COR-L47 (cell line): ENCODE measurements at places on chromosomes 13 and 19.

DNA sequence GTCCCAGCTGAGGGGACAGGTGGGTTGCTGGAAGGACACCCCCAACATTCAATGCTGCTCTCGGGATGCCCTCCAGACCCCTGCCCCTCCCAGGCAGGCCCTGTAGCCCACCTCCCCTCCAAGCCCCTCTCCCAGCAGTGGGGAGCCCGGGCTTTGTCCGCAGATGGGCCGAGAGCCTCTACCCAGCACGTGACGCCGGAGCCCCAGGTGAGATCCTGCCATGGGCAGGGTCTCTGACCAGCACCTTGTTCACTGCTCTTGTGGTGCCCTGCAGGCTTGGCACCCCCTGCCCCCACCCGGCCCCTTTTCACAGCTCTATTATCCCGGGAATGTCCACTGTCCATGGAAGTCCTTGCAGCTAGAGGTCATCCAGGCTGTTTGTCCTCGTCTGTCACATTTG lies 76.5 kb downstream of the C1QTNF9 start:
- no peak for DNase-seq

DNA sequence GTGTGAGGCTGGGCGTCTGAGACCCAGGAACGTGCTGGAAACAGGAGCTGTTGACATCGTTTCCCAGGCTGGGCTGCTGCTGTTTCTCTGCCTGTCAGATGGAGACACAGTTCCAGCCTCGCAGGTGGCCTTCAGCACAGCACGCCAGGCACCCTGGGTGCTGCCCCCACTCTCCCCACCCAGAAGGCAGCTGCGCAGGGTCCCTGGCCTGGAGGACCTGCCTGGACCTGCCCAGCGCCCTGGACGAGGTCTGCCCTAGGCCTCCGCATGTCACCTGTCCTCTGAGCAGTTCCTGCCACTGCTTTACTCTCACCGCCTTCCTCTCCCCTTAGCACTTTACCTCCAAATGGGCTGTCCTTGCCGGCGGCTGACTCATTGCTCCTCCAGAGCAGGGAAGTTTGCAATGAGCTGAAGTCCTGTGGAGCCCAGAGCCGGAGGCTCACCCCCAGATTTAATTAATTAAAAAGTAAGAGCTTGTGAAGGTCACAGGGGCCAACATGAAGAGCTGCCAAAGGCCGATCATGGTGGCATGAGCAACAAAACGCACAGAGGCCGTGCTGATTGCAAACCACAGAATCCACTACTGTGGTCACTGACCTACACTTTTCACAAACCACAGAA lies 32.2 kb downstream of the C13orf46 start:
- no peak for DNase-seq

DNA sequence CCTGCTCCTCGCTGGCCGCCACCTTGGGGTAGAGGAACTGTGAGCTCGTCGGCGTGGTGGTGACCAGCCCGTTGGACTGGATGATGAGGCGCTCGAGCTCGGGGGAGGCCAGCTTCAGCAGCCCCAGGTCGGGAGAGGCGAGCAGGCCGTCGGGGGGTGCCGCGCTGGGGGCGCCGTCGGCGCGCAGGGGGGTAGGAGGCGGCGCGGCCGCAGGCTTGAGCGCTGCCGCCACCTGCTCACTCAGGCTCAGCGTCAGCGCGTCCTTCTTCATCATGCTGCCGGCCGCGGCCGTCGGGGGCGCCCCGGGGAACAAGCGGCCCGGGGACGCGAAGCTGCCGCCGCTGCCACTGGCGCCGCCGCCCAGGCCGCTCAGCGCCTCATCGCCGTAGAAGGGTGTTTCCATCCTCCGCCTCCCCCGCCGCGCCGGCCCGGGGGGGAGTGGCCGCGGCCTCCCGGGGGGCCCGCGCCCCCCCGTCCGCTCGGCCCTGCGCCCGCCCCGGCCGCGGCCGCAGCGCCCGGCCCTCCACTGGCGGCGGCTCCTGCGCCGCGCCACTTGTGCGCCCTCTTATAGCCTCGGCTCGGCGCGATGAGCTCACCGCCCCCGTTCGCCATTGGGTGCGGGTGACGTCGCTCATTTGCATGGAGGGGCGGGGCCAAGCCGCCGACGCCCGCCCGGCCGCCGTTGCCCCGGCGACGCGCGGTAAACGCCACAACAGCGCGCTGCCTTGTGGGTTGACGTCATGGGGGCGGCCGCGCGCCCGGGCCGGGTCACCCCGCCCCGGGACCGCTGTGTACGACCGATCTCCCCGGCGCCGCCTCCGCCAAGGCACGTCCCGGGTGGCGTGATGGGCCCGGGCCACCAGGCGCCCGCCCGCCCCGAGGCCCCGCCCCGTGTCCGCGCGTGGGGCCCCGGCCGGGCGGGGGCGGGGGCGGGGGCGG lies at the start of gene JUND:
TSS of gene JUND (minus strand) at position 541 of the 939 bp plus-strand sequence. CDS start at position 403, 138 bp downstream.
- DNase-seq = peak; percentile 96

DNA sequence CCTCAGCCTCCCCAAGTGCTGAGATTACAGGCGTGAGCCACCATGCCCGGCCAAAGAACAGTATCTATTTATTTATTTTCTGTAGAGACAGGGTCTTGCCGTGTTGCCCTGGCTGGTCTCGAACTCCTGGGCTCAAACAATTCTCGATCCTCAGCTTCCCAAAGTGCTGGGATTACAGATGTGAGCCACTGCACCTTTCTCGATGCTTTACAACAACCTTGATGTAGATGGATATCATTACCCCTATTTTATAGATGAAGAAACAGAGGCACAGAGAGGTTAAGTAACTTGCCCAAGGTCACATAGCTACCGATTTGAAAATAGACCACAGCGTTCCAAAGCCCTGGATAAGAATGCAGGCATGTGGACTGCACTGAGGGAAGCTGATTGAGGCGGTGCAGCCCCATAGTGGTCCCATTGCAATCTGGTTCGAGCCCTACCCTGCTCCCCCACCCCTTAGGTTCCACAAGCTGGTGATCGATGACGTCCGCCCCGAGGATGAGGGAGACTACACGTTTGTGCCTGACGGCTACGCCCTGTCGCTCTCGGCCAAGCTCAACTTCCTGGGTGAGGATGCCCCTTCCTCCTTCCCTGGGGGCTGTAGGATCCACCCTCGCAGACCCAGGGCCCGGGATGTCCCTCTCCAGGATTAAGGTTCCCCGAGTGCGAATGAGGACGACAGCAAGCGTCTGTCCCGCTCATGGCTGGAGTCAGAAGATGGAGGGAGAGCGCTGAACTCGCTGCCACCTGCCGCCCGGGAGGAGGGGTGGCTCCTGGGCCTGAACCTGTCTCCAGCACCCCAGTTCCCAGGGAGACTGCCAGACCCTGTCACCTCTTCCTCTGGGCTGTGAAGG lies 17.9 kb downstream of the MYBPC2 start:
- no peak for DNase-seq

GRCh38 chr19:49591731-49592485 lies 926 bp downstream of the PRR12 start:
- DNase-seq = peak; percentile 45

DNA sequence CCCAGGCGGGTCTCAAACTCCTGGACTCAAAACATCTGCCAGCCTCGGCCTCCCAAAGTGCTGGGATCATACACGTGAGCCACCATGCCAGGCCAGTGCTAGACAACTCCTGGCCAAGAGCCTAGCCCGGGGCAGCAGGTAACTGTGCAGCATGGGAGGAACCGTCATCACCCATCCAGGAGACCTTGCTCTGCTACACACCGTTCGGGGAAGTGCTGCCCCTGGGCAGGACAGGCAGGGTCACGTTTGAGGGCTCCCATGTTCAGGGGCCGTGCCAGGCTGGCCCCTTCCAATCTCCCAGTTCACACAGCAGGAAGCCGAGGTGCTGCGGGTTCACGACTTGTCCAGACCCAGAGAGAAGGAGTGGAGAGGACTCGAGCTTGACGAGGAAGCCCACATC lies 35.1 kb downstream of the NAXD start:
- no peak for DNase-seq

GRCh38 chr13:88031980-88032559 lies 360.9 kb downstream of the SLITRK5 start:
- no peak for DNase-seq

DNA sequence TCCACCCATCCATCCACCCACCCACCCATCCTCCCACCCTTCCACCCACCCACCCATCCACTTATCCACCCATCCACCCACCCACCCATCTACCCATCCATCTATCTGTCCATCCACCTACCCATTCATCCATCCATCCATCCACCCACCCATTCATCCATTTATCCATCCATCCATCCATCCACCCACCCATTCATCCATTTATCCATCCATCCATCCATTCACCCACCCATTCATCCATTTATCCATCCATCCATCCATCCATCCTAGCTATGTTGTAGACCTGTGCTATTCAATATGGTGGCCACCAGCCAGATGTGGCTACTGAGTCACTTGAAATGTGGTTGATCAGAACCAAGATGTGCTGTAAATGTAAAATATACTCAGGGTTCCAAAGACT lies 5.1 kb downstream of the CAMSAP3 start:
- DNase-seq = no peak

GRCh38 chr19:29256516-29256915 lies 43.6 kb upstream of the UQCRFS1 start:
- DNase-seq = no peak

- no peak for DNase-seq
Measured at GRCh38 chr19:29040292-29040691, 172.7 kb downstream of the UQCRFS1 start.

DNA sequence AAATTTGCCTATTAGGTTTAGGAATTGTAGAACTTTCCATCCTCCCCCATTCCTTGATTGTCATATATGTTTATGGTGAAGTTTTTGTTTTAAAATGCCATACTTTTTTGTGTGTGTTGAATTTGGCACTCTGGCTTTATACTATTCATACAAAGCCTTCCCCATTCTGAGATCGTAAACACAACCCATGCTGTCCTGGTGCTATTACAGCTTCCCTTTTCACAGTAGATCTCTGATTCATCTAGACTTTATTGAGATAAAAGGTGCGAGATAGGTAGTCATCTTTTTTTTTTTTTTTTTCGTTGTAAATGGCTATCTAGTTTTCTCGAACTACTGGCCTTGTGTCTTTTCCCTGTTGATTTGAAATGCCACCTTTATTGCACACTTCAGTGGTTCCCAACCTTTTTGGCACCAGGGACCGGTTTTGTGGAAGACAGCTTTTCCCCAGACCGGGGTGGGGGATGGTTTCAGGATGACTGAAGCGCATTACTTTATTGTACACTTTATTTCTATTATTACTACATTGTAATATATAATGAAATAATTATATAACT lies 94.6 kb downstream of the LRCH1 start:
- DNase-seq = no peak

GRCh38 chr19:8158411-8159074 lies 9.2 kb upstream of the FBN3 start:
- DNase-seq = peak; percentile 75

DNA sequence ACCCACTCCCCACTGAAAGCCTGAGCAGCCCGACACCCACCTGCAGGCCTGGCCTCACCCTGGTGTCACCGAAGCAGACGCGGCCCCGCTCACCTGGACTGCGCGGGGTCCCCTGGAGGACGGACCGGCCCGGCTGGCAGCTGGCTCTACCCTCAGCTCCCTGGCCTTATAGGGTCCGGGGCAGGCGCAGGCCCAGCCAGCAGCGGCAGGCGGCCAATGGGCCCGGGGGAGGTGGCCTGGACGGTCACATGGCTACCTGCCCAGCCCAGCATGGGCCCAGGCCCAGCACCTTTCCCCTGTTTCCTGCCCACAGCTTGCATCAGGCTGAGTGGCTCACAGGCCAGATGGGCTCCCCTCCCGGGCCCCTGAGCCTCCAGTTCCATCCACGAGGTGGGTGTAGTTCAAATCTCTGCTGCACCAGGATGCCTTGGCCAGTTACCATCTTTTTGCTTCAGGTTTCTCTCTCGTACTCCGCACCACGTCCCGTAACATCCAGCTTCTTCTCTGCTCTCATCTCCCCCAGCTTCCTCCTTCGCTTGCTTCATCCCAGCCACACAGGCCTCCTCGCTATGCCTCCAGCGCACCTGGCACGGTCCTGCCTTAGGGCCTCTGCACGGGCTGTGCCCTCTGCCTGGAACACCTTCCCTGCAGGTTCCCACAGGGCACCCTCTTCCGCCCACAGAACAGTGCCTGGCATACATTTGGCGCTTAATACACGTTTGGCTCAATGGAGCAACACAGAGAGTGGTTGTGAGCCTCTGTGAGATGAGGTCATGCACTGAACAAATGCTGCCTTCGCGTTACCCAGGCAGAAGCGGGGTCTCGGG lies at the start of gene PLIN4:
TSS of gene PLIN4 (minus strand) at position 142 of the 827 bp plus-strand sequence. CDS start 214 bp downstream, outside the sequence.
- no peak for DNase-seq

DNA sequence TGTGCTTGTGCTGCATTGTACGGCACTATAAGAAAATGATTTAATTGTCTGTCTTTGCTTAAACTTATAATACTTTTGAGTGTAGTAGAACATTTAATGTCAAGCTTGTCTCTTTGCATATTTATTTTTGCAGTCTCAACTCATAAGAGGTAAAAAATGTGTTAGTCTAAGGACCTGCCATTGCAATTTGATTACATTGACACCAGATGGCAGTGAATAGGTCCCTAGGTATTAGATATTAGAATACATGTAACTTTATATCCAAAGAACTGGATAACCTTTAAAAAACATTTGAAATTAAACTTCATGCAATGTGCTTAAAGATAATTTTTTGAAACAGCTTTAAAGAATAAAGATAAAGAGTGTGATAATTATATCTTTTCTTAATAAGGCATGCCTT lies 1421.3 kb downstream of the OLFM4 start:
- no peak for DNase-seq

GRCh38 chr13:24097667-24098066 lies 62.9 kb upstream of the SPATA13 start:
- DNase-seq = no peak

- DNase-seq = no peak
Measured at GRCh38 chr13:70527599-70527998, 419.3 kb upstream of the KLHL1 start.

DNA sequence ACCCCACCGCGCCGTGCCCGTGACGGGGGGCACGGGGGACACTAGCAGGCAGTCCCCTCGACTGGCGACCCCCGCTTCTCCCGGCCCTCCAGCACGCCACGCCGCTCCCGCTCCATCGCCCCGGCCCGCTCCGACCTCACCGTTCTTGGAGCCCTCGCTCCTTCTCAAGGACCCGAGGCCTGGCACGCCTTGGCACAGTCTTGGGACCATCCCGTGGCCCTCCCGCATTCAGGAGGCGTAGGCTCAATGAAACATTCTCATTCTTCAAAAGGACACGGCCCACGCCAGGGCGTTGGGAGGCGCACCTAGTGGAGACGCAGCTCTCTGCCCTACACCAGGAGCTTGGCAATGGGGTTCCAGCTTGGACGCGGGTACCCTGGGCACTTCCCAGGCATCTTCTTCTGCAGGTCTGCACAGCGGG lies 473 bp upstream of the CERS1 start:
- DNase-seq = no peak

- peak; percentile 35 for DNase-seq
Measured at GRCh38 chr19:52993342-52994178, 20.2 kb upstream of the ERVV-1 start.

DNA sequence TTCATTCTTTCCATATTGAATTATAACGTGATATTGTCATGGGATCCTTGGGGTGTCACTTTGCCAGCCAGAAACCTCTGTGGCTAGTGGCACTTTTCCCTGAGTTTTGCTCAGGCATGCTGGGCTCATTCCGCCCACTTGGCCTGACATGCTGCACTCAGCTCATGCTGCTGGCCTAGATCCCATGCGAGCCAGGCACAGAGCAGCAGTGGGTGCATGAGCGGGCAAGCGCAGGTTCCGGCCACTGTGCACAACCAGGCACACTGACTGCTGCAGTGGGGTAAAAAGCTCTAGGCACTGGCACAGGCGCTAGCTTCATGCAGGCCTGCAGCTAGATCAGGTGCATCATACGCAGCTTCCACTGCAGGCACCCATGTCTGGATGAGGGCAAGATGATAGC lies 221.2 kb downstream of the MAB21L1 start:
- no peak for DNase-seq

- no peak for DNase-seq
Measured at GRCh38 chr19:46882034-46882433, 21.2 kb downstream of the ARHGAP35 start.

- DNase-seq = no peak
Measured at GRCh38 chr19:12996406-12997094, 1.3 kb downstream of the NFIX start.
